ENCODE measurements at places on chromosomes 11 and 22.

DNA sequence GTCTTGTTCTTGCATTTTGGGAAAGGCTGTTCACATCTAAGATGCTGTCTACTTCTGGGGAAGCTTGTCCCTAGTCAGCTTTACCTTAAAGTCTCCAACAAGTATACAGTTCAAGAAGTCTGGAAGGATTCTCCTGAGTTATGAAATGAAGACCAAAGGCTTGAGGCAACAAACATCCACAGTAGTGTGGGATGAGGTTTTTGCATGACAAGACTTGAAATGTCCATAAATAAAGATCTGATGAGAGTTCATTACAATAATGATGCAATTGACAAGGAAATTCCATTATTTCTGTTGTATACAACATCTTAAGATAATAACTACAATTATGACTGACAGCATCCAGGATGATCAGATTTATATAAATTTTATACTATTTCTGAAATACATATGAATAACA, 21.3 kb upstream of the KDM4E start:
- DNase-seq = no peak

- no peak for DNase-seq
These were observed 10.9 kb upstream of the DCHS1 start for GRCh38 chr11:6666302-6667183.

- no peak for DNase-seq
These were observed 61.6 kb downstream of the METTL15 start for GRCh38 chr11:28169816-28170215.

DNA sequence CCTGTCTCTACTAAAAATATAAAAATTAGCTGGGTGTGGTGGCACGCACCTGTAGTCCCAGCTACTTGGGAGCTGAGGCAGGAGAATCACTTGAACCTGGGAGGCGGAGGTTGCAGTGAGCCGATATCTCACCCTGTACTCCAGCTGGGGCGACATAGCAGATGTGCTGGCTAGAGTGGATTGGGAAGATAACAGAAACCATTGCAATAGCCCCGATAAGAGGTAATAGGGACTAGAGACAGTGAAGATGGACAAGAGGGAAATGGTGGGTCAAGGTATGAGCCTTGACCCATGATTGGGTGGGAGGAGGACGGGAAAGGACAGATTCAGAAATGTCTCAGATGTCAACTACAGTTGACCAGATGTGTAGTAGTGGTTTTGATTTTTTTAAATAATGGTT, 6.1 kb downstream of the SWAP70 start:
- DNase-seq = no peak

DNA sequence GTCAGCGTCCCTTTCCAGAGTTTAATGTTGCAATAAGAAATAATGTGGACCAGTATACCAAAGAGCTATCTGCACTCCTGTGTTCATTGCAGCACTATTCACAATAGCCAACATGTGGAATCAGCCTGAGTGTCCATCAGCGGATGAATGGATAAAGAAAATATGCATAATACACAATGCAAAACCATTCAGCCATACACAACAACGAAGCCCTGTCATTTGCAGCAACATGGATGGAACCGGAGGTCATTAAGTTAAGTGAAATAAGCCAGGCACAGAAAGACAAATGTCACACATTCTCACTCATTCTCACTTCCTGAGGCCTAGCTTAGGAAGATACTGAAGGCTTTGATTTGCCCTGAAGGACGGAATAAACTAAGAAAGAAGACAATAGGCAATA, 22.1 kb downstream of the SLC5A4 start:
- DNase-seq = no peak

DNA sequence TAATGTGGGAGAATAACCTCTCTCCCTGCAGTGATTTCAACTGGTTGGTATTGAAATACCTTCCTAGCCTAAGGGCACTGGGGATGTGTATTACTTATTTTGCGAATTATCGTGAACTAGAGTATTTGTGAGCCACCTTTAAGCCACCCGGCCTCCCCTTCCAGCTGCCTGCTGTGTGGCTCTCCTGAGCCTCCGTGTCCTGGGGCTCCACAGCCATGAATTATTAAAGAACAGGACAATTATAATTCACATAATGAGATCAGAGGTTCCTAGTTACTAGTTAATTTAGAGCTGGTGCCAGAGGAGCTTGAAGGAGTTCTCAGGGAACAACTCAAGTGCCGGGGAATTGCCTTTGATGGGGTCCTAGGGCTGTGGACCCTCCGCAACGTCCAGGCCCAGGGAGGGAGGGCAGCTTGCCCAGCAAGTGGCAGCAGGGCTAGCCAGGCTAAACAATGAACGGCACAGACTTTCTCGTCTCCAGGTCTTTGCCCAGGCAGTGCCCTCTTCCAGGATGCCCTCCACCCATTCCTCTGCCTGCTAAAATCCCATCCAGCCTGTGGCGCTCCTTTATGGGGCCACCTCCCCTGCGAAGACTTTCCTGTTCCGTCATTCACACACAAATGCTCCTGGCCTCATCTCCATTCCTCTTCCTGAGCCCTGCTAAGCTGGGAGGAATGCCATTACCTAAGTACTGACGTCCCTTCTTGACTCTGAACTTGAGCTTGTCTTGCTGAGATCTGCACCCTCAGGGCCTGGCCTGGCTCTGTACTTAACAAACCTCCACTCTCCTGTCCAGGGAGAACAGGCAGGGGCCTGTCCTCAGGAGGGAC, 91.5 kb downstream of the RTL6 start:
- no peak for DNase-seq

- no peak for DNase-seq
These were observed 34.2 kb downstream of the TCF20 start for GRCh38 chr22:42236268-42236667.

GRCh38 chr11:128405714-128406662, 181.4 kb downstream of the ETS1 start:
- DNase-seq = no peak

DNA sequence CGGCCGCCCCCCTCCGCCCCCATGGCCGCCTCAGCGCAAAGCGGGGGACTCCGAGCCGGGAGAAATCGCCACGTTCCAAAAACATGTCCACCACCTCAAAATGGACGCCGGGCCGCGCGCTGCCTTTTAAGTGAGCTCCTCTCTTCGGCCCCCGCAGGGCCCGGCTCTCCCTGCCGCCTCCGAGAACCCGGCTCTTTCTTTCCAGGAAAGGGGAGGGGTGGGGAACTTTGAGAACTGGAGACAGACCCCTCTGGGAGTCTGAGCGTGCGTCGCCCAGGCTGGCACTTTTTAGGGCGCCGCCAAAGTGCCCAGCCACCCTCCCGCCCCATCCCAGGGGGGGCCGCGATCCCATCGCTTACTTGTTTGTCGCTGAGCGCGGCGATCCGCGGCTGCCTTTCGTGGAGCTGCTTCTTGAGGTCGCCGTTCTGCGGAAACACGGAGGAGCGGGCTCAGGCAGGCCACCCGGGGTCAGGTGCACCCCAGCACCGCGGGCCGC, 1.6 kb downstream of the PHF21B start:
- DNase-seq = no peak

DNA sequence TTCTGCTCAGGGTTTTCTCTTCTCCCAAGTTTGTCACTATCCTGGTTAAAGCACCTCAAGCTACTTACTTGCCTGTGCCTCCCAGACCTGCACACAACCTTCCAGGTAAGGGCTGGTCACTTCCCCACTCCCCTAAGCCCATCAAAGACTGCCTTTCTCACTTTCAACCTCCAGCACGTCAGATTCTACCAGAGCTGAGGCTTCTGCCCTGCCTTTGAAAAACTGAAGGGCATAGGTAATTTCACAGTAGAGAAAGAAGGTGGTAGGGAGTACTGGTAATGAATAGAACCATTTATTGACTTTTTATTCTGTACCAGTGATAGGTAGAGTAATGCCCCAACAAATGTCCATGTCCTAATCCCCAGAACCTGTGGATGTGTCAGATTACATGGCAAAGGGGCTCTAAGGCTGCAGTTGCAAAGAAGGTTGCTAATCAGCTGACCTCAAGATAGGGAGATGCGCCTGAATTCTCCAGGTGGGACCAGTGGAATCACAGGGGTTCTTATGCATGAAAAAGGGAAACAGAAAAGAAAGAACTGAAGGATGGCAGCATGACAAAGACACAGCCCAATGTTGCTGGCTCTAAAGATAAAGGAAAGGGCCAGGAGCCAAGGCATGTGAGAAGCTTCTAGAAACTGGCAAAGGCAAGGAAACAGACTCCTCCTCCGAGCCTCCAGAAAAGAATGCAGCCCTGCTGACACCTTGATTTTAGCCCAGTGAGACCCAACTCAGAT, 89.0 kb downstream of the SLC1A2 start:
- no peak for DNase-seq

- DNase-seq = no peak
These were observed 265.7 kb upstream of the CTSC start for GRCh38 chr11:88603091-88603867.

DNA sequence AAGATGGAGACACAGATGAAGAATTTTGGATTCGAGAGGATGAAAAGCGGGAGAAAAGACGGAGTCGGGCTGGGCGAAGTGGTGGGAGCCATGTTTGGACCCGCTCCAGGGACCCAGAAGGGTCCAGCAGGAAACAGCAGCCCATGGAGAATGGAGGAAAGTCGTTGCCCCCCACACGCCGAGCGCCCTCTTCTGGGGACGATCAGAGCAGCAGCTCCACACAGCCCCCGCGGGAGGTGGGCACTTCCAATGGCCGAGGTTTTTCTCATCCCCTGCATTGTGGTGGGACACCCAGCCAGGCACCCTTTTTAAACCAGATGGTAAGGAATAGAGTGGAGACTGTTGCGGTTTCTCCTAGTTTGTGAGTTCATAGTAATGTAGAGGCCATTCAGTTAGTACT, 22.8 kb upstream of the SLC25A18 start:
- no peak for DNase-seq

DNA sequence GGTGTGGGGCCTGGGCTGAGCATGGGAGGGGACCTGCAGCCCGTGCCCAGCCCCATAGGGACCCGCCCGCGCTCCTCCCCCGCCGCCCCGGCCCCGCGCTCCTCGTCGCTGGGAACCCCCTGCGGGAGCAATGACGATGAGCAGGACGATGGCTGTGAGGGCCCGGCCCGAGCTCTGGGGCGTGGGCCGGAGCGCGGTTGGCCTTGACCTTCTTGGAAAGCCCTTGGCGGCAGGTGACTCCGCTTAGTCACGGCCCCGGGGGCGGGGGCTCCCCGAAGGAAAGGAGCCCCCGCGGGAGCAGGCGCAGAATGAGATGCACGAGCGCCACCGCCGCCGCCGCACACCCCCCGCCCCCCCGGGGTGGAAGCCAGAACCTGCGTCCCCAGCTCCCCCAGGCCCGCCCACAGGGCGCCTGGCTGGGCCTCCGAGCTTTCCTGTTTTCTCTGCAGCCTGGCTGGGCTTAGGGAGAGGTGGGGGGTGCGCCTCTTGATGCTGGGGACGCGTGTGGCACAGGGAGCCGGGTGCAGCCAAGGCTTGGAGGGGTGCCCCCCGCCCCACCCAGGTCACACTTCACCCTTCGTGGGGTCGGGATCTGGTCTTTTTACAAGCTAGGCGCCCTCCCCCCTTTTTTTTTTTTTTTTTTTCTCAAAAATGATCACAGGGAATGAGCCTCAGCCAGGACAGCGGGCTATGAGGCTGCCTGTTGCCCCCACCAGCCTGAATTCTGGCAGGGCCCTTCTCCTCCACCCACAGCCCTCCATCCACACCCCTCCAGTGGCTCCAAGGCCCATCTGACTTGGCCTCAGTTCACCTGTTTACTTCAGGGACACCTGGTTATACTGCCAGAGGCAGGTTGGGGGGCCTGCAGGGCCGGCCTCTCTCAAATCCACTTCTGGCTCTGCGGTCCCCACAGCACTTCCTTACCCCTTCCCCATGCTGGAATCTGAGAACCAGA, 17.9 kb downstream of the CRELD2 start:
- no peak for DNase-seq

DNA sequence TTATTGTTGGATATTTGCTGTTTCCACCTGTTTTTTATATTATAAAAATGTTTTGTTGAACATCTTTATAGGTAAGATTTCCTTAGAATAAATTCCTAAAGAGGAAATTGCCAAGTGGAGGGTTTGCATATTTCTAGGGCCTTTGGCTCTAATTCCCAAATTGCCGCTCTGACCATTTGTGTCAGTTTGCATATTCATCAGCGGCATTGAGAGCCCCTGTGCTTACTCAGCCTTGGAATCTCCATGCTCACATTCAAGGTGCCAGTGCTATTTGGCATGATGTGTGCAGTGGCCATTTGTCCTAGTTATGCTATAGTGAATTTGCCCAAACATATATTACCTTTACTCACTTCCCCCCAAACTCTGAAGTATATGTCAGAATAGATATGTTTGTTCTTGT, 25.5 kb downstream of the KREMEN1 start:
- no peak for DNase-seq

GRCh38 chr11:35214792-35215193, 75.8 kb downstream of the CD44 start:
- no peak for DNase-seq

- DNase-seq = no peak
These were observed 19.7 kb upstream of the NUP160 start for GRCh38 chr11:47867823-47868222.

- DNase-seq = no peak
These were observed 133.0 kb downstream of the BRD1 start for GRCh38 chr22:49694462-49695260.

DNA sequence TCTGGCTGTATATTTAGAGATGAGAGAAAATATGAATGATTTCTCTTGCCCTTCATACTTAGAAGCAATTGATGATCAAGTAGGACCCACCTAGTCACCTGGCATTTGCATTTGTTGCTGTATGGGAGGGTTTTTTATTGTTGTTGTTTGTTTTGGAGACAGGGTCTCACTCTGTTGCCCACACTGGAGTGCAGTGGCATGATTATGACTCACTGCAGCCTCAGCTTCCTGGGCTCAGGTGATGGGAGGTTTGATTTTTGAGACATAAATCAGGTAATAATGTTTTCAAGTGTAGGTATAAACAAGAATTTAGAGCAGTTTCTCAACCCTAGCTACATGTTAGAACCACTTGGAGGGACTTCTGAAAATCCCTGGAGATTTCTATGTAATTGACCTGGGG, 63.0 kb downstream of the TNRC6B start:
- DNase-seq = no peak

DNA sequence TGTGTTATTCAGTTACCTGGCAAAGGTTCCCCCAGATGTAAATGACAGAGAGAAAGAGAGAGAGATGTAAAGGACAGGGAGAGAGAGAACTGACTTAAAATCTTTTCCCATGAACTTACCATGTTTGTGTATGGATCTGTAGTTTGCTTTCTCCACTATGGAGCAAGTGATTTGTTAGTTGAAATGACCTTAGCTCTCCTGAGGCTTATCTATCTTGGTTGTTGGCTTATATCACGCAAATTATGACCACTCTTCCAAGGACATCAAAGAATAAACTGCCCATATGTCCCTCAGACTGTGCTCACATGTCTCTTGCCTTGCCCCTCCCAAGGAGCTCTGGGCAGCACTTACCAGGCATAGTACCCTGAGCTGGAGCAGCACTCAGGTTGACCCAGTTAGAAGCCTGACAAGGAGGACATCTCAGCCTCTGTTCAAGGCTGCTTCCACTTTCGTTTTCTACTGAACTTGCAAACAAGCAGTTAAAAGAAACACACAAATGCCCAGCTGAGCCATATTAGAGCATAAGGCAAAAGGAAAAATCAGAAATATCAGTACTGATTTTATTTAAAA, 95.3 kb upstream of the RCN1 start:
- DNase-seq = no peak

All from RWPE2 (cell line).